ENCODE measurements at places on chromosomes 3 and 15.

- no peak for DNase-seq
Observed at GRCh38 chr3:34107669-34108068, 309.2 kb downstream of the PDCD6IP start.

DNA sequence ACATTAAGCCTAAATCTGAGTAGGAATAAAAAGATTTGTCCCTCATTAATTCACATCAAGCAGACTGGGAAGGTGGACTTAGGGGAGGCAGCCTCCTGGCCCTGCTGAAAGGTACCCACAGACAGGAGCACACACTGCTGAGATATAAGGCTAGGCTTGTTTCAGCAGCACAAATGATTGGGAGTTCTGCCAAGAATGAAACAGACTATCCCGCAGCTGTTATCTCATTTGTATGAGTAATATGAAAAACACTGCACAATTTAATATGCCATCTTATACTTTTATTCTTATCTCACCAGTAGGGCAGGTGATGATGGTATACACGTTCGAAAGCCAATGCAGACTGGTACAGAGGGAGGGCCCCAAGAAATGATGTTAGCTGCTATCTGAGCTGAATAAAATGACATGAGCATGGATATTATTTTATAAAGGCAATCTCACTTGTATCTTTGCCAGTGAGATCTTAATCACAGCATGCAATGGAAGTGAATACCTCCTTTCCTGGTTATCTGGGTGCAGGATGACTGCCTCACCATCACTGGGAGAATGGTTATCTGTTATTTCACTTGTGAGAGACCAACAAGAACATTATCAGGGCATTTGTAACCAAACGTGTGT is 258.7 kb upstream of the PPP2R3A start:
- DNase-seq = no peak

GRCh38 chr3:94115482-94115881 is 52.6 kb downstream of the NSUN3 start:
- DNase-seq = no peak

DNA sequence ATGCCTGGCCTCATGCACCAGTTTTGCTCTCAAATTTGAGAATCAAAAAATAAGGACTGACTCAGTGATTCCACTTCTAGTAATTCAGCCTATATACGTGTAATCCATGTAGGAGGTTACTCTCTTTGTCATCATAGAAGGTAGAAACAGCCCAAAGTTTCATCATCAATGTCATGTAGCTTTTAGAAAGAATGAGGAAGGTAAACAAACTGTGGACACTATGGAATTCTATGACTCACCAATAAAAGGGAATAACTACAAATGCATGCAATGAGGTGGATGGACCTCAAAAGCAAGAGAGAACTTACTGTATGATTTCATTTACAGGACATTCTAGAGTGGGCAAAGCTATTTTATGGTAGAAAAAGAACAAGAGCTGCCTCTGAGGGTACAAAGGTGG is 93.2 kb upstream of the LRIG1 start:
- DNase-seq = no peak

DNA sequence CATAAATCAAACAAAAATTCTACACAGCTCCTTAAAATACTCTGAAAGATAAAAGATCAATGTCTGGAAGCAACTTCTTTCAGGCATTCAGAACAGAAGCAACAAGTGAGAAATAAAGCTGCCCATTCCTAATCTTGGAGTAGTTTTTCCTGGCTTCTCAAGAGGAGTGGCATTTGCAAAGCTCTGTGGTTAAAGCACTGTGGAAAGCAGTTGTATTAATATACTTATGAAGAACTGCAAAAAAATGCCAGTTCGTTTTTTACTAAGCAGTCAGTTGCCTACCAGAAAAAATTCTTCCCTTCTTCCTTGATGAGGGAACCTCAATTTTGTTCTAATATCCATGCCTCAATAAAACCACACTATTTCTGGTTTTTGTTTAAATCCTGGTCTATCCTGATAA is 197.8 kb downstream of the TNIK start:
- DNase-seq = no peak

DNA sequence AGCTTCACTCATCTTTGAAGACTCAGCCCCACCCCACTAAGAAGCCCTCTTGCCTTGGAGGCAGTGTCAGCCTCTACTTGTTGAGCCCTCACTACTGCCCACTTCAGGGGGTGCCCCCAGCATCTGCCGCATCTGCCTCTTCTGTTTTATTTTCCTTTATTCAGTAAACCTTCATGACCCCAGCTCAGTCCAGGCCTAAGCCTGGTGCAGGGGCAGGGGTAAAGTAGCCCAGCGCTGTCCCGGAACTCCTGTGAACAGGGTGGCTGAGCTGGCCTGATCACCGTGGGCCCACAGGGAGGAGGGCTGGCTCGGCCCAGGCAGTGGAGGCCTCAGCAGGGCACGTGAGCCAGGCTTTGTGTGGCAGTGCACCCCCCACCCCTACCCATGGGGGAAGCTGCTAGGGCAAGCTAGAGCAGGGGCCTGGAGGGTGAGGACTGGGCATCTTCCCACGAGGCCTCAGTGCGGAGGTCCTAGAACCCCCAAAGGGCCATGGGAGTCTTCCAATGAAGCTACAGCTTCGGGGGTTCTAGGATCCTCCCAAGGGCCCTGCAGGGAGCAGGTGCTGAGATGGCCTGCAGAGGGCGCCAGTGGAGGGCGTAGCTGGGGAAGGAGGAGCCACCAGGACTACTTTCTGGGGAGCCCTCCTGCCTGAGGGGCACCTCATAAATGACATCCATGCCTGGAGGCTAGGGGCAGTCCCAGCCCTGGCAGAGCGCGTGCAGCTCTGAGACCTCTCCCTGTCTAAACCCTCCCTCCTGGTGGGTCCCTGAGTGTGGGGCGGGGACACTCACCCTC is 36.0 kb downstream of the TSPAN3 start:
- DNase-seq = no peak

- peak; percentile 98 for DNase-seq
Observed at GRCh38 chr15:72375846-72376581, at the start of gene HEXA. HEXA (minus strand) TSS chr15:72376014; CDS start chr15:72375972, 42 bp downstream.

DNA sequence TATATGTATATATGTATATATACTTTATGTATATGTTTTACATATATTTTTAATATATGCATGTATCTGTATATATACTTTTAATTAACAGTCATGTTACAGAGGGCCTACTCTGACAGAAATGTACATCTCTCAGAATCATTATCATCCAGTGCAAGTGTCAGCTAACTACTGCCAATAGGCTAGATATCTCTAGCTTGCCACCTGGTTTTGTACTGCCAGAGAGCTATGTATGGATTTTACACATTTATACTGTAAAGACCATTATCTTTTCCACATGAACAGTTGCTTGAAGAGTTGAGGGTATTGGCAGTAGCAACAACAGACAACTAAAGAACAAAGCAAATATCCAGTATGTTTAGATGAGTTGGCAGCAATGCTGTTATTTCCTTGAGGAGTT is 99.7 kb upstream of the VGLL3 start:
- no peak for DNase-seq

DNA sequence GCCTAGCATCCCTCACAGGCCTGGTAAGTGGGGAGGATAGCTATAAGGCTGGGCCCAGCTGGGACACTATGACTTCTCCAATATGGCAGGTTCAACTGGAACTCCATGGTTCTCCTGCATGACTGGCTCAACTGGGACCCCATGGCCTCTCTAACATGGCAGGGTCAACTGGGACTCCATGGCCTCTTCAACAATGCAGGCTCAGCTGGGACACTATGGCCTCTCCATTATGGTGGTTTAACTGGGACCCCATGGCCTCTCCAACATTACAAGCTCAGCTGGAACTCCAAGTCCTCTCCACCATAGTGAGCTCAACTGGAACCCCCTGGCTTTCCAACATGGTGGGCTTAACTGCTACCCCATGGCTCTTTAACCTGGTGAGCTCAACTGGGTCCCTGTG is 58.2 kb upstream of the SEC61A1 start:
- no peak for DNase-seq

- no peak for DNase-seq
Observed at GRCh38 chr3:58210761-58211460, at the start of gene DNASE1L3. DNASE1L3 (minus strand) TSS chr3:58210972; CDS start chr3:58210906, 66 bp downstream.

- no peak for DNase-seq
Observed at GRCh38 chr15:79006071-79006470, 61.2 kb upstream of the CTSH start.

- no peak for DNase-seq
Observed at GRCh38 chr3:158152186-158152585, 42.3 kb downstream of the RSRC1 start.

DNA sequence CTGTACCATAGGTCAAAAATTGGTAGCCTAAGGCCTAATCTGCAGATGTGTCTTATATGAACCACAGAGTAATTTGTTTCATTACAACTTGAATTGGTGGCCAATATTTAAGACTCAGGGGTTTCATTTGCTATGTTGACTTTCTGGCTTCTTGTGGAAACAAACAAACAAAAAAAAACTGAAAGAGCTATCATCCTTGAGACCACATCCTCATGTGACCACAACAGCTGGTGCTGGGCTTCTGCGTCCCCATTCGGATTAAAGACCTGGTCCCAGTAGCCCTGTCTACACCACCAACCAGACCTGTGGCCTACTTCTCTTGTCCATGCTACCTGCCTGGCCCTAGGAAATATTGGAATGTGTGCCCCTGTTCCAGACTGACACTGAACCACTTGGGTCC is 61.7 kb downstream of the STRIT1 start:
- DNase-seq = no peak

DNA sequence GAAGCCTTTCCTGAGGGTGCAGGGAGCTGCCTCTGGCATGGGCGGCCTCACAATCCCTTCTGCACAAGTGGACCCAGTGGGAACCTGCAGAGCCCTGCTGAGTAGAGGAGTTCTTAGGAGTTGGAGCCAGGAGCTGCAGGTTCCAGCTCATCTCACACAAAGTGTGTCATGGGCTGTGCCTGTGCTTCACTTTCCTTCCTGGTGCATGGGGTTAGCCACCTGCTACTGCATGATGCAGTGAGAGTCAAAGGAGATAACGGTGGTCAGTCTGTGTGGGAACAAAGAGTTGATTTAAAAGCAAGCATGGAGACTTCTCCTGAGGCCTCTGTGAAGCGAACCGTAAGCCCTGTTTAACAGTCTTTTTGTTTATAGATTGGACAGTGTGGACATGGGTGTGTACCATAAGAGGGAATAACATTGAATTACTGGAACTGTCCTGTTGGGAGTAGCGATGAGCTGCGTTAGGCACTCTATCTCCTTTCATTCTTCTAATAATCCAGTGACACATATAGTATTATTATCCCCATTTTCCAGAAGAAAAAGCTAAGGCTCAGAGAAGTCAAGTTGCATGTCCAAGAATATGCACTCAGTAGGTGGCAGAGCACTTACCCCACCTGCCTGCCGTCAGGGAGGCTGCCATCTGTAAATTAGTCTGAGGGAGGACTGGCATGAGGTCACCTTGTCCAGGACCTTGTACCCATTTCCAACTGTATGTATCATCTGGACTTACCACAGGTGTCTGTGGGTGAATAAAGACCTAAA is 68.7 kb upstream of the PRR23C start:
- no peak for DNase-seq

DNA sequence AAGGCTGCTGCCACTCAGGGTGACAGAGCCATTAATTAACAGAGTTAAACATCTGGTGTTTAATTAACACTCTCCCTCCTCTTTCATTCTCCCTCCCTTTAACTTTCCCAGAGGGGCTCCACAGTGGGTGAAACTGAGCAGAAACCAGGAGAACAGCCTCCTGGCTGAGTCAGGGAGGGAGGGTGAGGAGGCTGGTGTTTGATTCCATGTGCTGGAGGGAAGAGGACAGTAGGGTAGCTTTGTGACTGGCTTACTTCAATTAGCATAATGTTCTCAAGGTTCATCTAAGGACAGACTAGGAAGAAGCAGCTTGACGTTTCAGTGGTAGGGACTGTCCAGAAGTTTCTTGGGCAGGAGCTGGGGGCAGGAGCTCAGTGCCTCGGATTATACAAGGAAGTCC is 62.8 kb downstream of the SEMA5B start:
- no peak for DNase-seq

GRCh38 chr3:189270248-189270832 is 98.6 kb downstream of the TPRG1 start:
- no peak for DNase-seq

DNA sequence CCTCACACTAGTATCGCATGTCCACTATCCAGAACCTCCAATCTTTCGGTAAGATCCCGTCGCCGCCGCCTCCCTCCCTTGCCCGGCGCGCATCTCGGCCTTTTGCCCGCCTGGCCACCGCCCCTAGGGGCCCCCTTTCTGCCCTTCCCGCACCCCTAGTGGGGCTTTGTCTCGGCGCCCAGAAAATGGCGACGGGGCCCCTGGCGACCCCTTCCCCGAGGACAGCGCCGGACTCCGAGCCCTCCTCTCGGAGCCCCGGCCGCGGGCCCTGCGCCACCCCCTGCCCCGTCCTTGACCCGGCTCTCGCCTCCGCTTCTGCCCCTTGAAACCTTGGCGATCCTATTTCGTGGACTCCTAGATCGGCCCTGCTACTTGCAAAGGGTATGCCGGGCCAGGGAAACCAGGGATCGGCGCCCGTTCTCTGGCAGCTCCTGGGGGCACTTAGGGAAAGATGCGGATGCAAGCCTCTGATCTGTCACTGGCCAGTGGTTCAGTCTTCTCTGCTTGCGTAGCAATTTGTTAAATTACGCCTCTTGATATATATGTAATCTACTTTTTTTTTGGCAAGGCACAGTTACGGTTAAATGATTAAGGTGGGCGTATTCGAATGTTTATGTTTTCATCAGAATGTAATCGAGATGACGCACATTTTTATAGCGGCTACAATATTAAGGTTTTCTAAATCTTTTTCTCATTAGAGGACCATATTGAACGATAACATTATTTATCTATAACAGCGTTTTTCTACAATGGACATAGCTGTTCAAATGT is 603 bp downstream of the EIF1B start:
- peak; percentile 29 for DNase-seq

DNA sequence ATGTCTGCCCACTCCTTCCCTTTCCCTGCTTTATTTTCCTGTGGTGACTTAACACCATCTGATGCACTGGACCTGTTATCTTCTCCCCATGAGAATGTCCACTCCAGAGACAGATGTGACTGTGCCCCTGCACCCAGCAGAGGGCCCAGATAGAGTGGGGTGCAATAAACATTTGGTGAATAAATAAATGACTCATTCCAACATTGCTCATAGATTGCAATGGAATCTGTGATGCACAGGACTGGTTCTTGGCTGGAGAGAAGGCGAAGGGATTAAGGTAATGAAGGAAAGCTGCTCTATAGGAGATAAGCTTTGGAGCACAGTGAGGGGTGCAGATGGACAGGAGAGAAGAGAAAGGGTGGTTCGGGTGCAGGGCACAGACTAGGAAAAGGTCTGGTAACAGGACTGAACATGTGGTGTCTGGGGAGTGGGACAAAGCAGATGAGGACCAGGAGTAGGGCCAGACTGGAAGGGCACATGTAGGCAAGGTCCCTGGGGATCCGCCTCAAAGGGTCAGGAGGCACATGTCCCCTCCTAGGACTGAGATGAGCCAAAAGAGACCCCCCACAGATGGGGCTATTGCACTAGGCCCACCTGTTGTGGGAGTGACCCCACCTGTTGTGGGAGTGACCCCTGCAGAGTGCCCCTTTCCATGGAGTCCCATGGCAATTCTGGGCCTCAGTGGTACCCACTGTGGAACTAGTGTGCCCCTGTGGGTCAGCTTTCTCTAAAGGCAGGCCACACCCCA is 17.5 kb upstream of the POC1A start:
- no peak for DNase-seq
